ENCODE measurements at places on chromosomes 1 and 21.

GRCh38 chr1:90161625-90162024 lies 166.7 kb downstream of the ZNF326 start:
- no peak for DNase-seq

- no peak for DNase-seq
Measured at GRCh38 chr1:194028002-194028401, 841.6 kb upstream of the B3GALT2 start.

- no peak for DNase-seq
Measured at GRCh38 chr1:245375789-245376460, 221.1 kb downstream of the KIF26B start.

- no peak for DNase-seq
Measured at GRCh38 chr1:107454791-107455190, 314.0 kb downstream of the NTNG1 start.

GRCh38 chr1:201430776-201431175 lies 9.2 kb upstream of the TNNI1 start:
- DNase-seq = no peak

DNA sequence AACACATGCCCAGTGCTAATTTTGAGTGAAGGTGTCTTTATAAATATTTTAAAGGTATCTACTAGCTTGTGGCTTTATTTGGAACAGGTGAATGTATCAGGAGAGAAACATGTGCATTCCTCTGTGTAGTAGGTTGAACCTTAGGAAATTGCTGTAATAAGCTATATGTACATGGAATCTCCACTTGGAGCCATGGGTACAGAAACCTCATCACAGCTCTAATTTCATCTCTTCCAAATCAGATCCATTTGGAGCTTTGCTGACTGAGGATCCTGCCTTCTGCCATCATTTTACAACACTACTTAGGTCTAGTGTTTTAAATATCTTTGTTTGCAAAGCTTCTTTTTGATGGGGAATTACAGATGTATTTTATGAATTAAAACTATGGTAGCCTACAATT lies 2.1 kb downstream of the KCNK2 start:
- DNase-seq = no peak

DNA sequence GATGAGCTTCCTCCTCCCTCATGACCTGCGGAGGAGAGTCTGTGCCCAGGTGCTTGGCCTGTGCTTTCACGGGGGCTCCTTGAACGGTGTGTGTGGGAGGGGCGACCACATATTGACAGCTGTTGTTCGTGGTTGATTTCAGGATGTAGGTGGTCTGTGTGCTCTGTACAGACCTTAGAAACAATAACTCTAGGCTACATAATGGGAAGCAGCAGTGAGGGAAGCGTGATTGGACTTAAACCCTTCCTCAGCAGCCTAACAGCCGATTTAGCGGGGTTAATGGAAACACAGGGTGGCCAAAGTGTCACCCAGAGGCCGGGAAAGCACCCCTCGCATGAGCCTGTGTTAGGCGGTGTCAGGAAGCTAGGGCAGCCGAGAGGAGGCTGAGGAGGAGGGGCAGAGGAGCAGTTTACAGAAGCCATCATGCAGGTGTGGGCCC lies 56.0 kb downstream of the TBCE start:
- no peak for DNase-seq

DNA sequence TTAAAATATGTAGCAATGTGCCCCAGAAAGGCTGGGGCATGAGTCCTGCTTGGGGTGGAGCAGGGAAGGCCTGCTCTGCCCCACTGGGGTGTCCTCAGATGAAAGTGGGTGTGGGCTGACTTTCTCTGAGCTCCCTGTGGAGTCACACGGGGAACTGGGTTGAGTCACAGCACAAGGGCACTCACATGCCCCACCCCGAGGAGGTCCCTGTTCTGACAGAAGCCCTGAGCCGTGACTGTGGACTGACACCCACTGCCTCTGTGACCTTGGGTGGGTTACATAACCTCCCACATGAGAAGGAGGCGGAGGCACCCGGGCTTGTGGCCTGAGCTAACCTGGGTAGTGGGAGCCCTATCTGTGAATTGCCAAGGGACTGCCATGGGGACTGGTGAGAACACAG lies 52.5 kb upstream of the TINAGL1 start:
- no peak for DNase-seq

DNA sequence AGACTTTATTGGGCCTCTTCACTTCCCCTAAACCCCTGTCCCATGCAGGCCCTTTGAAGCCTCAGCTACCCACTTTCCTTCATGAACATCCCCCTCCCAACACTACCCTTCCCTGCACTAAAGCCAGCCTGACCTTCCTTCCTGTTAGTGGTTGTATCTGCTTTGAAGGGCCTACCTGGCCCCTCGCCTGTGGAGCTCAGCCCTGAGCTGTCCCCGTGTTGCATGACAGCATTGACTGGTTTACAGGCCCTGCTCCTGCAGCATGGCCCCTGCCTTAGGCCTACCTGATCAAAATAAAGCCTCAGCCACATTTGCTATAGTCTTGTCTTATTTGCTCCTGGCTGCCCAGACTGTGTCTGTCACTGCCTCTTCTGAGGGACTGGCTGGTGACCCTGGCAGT lies 5.5 kb downstream of the GSTM4 start:
- no peak for DNase-seq

GRCh38 chr21:36825658-36826057 lies 126.7 kb downstream of the SIM2 start:
- no peak for DNase-seq

- no peak for DNase-seq
Measured at GRCh38 chr1:47631411-47631995, 193.7 kb downstream of the FOXD2 start.

- no peak for DNase-seq
Measured at GRCh38 chr1:19401535-19401889, 83.8 kb downstream of the CAPZB start.

DNA sequence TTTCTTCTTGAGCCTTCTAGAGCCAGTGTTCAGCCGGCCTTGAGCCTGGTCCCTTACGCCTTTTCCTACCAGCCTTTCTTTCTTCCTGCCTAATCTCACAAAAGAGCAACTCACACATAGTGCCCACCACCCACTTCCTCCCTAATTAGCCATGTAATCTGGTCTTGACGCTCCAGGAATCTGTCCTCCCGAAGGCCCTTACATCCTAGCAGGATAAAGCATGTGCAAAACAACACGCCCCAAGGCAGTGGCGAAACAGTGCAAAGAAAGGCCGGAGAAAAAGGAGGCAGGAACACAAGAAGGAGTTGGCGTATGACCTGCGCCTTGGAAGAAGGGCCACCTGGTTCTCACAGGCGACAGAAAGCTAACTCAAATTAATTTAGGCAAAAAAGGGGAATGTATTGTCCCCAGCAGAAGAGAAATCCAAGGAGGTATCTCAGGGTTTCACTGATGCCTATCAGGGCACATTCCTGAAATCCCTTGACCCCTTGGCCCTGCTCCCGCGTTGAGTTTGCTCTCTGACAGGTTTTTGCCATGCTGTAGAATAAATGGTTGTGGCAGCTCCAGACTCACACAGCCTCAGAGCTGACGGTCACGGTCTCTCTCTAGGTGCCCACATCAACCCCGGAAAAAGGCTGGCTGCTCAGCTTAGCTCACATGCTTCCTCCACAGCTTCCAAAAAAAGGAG lies 79.0 kb downstream of the ZNF281 start:
- no peak for DNase-seq

GRCh38 chr1:51990478-51990965 lies at the start of gene RAB3B:
Gene RAB3B, minus strand, starts transcription at chr1:51990700. Its CDS starts 13,583 bp downstream, at chr1:51977117.
- no peak for DNase-seq

DNA sequence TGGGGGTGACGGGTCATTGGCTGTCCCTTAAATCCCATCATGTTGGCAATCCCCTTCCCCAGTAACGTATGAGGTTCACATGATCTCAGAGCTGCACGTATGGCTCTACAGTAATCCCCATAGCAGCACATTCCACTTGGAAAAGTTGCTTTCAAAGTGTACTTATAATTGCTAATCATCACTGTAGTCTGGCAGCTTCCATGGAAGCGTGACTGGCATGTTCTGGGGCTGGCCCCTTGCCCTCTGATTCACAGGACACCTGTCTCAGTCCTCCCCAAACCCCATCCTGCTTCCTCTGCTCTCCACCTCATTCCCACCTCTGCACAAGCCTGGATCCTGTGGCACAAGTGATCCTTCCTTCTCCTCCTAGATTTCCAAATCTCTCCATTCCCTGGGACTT lies 102.2 kb downstream of the TSEN15 start:
- no peak for DNase-seq

- no peak for DNase-seq
Measured at GRCh38 chr1:111878091-111878490, 111.4 kb downstream of the KCND3 start.

DNA sequence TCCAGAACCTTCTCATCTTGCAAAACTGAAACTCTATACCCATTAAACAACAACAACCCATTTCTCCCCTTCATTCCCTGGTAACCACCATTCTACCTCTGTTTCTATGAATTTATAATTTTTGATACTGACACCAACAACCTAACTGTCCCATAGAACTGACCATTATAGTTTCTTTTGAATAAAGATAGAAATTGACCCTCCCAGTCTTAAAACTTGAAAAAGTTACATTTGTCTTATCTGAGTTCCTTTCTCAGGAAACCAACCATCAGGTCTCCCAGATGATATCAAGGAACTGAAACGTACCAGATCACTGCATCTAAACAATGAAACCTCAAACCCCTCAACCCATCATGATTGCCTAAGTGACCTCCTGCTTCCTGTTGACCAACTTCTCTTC lies 27.1 kb downstream of the RNF115 start:
- no peak for DNase-seq

DNA sequence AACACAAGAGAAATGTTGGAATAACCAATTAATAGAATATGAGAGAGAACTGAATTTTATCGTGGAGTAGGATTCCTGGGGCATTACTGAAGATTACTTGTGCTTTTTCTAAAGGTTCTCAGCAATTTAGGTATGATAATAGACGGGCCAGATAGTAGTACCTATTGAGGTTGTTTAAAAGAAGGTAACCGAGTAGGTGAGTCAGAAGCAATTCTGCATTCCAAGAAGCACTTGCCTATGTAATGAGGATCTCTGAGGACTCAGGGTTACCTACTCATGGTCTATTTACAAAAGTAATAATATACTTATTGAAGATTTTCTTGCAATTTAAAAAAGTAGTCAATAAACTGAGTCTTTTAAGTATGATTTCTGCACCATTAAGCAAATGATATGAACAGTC lies 1469.8 kb downstream of the BRINP3 start:
- DNase-seq = no peak

DNA sequence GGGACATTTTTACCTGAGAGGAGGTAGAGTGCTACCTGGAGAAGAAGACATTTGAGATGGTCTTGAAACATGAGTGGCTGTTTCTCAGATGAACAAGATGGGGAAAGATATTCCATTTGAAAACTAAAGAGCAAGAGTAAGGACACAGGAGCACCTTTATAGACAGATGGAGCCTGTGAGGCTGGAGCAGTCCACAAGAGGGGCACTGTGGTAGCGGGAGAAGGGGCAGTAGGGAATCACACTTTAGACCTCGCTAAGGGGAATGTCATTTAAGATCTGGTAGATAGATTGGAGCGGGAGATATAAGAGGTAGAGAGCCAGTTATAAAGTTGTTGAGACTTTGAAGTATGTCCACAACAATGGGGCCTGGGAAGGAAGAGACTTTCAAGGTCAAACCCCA lies 23.4 kb downstream of the DYNLT5 start:
- DNase-seq = no peak

GRCh38 chr1:245264226-245264625 lies 109.4 kb downstream of the KIF26B start:
- DNase-seq = no peak

- no peak for DNase-seq
Measured at GRCh38 chr1:226519135-226519534, 29.4 kb upstream of the STUM start.

GRCh38 chr1:218361298-218362065 lies 16.3 kb downstream of the TGFB2 start:
- no peak for DNase-seq

Measured in GDM1 (cell line).